MCF 10A (cell line): ENCODE measurements at places on chromosomes 16 and 17.

GRCh38 chr17:78316867-78317789 is 42.7 kb downstream of the SOCS3 start:
- peak; percentile 63 for DNase-seq

DNA sequence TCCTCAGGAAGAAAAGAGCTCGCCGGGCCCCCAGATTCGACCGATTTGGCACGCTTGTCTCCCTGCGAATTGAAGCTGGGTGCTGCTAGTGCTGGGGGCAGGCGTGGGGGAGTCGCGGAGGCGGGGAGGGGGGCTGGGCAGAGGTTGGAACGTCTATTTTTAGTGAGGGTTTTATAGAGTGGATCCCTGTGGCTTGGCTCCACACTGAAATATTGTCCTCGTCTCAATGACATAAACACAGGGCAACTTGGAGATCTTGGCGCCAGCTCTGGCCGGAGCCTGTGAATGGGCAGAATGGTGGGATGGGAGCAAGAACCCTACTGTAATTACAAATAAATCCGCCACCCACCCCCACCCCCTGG is 15.7 kb upstream of the NOG start:
- no peak for DNase-seq

DNA sequence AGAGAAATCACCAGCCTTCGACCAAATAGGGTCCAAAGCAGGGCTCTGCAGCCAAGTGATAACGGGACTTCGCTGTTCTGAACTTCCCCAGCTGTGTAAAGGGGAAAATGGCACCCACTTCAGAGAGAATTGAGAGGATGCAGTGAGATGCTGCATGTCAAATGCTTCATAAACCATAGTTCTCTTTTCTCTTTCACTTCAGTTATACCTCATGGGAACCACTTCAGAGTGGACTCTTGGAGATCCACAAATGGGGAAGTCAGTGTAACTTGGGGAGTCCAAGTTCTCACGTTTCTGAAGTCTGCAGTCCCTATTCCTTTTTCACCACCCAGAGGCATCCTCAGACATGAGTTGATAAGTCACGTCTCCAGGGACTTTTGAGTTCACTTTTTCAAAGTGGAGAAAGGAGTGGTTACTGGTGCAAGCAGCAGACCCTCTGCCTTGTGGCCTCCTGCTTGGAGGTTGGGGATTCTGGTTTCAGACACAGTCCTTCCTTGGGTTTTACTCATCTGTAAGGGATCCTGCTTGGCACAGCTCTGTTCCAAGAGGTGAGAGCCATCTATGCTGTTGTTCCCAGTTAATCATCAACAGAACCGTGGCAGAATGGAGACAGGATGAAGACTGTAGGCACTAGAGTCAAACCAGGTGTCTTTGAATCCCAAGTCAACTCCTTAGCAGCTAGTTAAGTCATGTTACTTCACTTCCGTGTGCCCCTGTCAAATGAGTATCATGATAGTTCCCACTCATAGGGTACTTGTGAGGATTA is 123.4 kb upstream of the NOL11 start:
- no peak for DNase-seq

DNA sequence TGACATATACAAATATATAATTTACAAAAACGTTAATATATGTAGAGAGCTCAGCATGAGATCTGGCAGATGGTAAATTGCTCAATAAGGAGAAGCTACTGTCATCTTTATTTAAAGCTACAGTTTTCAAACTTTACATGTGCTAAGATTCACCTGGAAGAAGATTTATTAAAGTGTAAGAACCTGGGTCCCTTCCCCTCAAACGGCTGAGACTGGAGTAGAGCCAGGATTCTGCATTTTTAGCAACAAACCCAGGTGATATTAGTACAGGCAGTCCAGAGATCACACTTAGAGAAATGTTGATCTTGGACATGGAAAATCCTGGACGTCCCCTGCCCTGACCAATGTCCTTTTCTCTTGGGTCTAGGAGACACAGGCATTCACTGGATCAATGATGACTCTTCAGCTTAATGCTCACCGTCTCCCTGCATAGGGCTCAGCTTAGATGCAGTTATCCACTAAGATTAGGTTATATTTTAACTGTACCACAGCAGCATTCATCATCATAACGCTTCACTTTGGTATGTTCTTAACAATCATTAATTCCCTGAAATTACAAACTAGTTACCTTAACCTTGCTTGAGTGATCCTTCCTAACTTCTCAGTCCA is 20.4 kb downstream of the CDR2 start:
- DNase-seq = no peak

DNA sequence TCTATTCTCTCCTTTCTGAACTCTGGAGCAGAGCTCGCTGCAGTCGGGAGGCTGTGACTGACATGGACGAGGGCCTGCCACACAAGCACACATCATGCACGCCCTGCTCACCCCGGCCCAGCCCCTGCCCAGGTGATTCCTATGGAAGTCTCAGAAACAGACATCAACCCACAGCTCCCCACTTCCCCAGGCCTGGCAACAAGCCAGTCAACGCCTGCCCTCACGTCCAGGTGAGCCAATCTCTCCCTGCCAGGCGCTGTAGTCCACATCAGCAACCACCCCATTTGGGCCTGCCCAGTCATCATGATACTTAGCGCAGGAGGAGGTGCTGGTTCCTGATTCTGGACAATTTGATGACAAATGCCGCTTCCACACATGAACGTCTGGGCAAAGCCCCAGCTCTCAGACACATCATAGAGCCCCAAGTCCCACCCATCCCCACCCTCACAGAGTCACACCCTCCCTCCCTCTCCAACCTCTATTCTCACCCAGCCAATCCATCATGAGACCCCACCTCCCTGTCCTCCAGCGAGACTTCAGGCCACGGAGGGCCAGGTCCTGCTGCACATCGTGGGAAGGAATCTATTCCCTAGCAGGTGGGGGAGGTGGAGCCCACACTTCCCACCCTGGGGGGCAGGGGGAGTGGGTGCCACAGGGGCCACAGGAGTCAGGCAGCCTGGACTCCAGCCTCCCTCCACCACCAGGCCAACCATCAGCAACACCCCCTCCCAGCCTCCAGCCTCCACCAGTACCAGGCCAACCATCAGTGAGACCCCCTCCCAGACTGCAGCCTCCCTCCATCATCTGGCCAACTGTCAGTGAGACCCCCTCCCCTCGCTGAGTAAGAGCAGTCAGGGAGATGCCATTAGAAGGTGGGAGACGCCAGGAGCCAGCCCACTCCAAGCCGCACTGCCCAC is 33.7 kb upstream of the GSG1L start:
- DNase-seq = no peak

DNA sequence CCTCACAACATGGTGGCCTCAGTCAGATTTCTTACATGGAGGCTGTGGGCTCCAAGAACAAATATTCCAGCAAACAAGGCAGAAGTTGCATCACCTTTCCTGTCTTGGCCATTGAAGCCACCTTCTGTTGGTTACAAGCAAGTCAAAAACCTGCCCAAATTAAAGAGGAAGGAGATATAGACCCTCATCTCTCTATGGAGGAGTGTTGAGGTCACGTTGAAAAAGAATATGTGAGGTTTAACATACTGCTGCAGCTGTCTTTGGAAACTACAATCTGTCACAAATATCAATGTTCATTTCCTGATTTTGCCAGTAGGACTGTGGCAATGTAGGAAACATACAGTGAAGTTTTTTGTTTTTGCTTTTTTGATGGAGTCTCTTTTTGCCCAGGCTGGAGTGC is 211.4 kb downstream of the COPRS start:
- DNase-seq = no peak

GRCh38 chr17:17573912-17574311 is 17.6 kb downstream of the PEMT start:
- DNase-seq = no peak

- DNase-seq = no peak
These were observed 5.4 kb downstream of the C17orf58 start for GRCh38 chr17:67990909-67991308.

DNA sequence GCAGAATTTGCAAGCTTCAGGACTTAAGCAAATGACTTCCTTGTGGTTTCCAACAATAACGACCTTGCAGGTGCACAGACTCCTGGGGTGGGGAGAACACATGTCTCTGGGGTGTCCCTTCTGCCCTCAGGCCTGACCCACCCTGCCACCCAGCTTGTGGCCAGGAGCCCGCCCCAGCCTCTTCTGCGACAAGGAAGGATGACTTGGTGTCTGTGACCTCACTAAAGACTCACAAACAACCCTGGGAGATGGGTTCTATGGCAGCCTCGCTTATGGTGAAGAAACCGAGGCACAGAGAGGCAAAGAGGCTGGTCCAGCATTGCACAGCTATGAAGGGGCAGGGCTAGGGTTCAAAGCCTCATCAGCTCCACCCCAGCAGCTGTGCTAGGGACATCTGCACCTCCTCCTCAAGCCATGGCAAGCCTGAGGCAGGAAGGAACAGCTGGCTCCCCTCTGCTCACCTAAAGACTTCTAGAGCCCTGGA is 2.6 kb downstream of the ATP2A3 start:
- DNase-seq = no peak

- no peak for DNase-seq
These were observed 16.1 kb downstream of the ADGRG1 start for GRCh38 chr16:57644383-57645014.

GRCh38 chr16:64964126-64964540 is 157.7 kb downstream of the CDH11 start:
- DNase-seq = peak; percentile 57

GRCh38 chr16:89052191-89052889 is 41.3 kb upstream of the ACSF3 start:
- peak; percentile 59 for DNase-seq

DNA sequence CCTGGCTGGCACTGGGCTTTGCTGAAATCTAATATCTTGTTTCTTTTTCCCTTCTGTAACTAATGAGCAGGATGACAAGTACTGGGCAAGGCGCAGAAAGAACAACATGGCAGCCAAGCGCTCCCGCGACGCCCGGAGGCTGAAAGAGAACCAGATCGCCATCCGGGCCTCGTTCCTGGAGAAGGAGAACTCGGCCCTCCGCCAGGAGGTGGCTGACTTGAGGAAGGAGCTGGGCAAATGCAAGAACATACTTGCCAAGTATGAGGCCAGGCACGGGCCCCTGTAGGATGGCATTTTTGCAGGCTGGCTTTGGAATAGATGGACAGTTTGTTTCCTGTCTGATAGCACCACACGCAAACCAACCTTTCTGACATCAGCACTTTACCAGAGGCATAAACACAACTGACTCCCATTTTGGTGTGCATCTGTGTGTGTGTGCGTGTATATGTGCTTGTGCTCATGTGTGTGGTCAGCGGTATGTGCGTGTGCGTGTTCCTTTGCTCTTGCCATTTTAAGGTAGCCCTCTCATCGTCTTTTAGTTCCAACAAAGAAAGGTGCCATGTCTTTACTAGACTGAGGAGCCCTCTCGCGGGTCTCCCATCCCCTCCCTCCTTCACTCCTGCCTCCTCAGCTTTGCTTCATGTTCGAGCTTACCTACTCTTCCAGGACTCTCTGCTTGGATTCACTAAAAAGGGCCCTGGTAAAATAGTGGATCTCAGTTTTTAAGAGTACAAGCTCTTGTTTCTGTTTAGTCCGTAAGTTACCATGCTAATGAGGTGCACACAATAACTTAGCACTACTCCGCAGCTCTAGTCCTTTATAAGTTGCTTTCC is 56.0 kb downstream of the HLF start:
- DNase-seq = no peak

- DNase-seq = no peak
These were observed 8.3 kb upstream of the NOS2 start for GRCh38 chr17:27808628-27809027.

- DNase-seq = no peak
These were observed 189.1 kb downstream of the HS3ST3B1 start for GRCh38 chr17:14489986-14490385.

- peak; percentile 91 for DNase-seq
These were observed 11.0 kb downstream of the GPRC5C start for GRCh38 chr17:74442670-74443515.

GRCh38 chr16:87367529-87367928 is 16.0 kb downstream of the FBXO31 start:
- DNase-seq = no peak

DNA sequence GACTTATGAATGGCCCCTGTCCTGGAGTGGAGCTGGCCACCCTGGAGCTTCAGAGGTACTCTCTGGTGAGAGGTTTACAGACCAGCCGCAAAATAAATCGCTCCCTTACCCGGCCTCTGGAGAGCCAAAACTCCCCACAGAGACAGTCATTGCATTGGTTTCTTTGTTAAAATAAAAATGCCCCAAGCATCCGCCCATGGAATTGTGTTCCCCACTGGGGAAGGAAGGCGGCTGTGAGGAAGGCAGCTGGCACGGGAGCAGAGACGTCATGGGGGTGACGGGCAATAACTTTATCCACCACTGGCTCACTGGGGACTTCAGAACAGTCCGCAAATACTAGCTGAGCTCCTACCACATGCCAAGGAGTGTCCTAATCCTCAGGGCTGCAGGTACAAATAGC is 266.2 kb upstream of the FOXF1 start:
- no peak for DNase-seq

DNA sequence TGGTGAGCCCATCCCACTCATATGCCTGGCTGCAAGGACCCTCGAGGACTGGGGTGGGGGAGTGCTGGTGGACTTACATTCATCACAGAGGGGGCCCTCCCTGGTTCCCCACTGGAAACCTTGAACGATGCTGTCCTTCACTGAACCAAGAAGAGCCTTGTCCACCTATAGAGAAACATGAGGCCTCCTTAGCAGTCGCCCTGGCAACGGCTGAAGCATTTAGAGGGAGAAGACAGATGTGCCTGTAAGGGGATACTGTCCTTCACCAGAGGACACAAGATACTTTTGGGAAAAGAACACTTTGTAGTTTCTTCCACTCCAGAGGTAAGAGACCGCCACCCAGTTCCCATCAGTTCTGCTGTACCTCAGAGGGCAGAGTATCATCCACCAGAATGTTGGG is 6.5 kb downstream of the HIGD1B start:
- DNase-seq = no peak

DNA sequence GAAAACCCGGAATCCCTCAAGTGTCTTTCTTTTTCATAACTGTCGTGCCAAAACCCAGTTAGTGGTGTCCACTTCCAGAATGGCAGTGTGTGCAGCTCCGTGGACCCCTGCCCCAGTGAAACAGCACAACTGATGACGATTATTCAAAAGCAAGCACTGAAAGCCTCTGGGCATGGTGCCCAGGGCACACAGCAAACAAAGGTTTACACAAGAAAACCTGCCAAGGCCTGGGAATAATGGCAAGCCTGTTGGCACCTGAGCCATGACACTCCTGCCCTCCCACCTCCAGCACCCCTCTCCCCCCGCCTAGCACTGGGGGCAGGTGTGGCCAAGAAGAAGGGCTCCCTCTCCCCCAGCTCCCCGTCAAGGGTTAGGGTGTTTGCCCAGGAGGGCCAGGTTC is 2.8 kb downstream of the PKMYT1 start:
- no peak for DNase-seq

GRCh38 chr17:15121426-15121825 is 143.7 kb downstream of the PMP22 start:
- DNase-seq = peak; percentile 7

GRCh38 chr17:903691-904481 is 75.7 kb downstream of the NXN start:
- DNase-seq = peak; percentile 90
